ENCODE measurements at places on chromosomes 11 and 22. TPM values are rescaled to one million over a fixed set of nuclear protein-coding genes. Genes with fewer than 3 reads are reported as not detected.

Gene DNAJB7
- total RNA-seq = not detected

DNA sequence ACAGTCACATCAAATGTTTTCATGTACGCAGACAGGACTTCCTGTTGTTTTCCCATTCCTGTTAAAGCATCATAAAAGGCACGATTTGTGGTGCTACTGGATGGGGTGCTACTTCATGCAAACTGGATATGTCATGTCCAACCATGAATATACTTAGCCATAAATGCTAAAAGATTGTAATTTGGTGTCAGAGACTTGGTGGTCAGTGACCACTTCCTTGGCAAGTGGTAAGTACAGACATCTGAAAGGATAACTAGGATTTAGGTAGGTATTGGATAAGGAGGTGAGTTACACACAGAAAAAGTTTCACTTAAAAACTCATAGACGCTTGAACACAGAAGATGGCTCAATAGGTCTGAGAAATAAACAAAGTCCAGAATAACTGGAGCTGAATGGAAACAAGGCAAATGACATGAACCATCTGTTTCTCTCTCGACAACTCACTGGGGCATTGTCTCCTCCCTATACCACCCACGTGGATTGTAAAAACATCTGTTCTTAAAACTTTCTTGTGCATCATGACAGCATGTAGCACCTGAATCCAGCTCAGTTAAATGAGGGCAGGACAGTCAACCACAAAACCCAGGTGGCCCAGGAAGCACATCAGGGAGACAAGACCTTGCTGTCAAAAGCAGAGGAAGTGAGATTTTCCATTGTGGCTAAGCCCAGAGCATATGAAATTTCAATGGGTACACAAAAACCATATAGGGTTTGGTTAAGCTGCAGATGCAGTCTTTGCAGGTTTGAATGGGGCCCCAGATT lies 22.1 kb upstream of the IGLL5 start:
- no peak for DNase-seq
- no peak overlapping the region for H3K27ac ChIP-seq
- no peaks in the 10 kb centered on the region for H3K36me3 ChIP-seq
- peaks cover 29% of the 10 kb centered on the region for H3K27me3 ChIP-seq
- H3K4me3 ChIP-seq = no peak overlapping the region
- no peaks in the 10 kb centered on the region for H3K4me1 ChIP-seq

- no peak for DNase-seq
- no peak overlapping the region for H3K4me3 ChIP-seq
- H3K36me3 ChIP-seq = no peaks in the 10 kb centered on the region
- no peaks in the 10 kb centered on the region for H3K4me1 ChIP-seq
- H3K27me3 ChIP-seq = peaks cover 17% of the 10 kb centered on the region
These were observed 24.0 kb upstream of the RIC3 start for GRCh38 chr11:8192896-8193209.

DNA sequence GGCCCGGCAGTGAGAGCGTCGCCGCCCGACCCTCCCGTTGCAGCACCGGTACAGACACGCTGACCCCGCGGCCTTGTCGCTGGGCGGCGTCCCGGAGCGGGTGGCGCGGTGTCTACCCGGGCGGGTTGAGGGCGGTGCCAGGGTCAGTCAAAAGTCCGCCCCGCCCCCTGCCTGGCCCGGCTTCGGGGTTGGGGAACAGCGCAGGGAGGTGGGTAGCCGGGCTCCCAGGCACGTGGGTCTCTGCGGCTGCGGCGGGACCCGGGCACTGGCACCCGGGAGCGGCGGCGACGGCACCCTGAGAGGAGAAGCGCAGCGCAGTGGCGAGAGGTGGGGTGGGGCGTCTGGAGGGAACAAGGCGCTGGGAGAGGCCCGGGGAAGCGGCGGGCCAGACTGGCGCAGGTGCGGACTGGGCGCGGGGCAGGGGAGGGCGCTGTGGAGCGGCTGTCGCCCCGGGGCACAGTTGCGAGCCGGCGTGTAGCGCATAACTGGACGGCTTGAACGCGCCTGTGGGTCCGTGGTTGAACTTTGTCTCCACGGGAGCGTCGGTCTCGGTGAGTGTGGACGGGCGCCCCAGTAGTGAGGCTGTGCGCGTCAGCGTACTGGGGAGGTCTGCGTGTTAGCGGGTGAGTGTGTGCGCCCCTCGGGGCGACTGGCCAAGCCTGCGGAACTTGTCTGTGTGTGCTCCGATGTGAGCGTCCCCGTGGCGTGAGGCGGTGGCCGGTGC lies at the start of gene P2RY2:
Gene P2RY2 (plus strand): TSS at position 176 of the 724 bp plus-strand sequence. CDS start 15,879 bp downstream, outside the sequence.
- H3K27me3 ChIP-seq = peaks cover 17% of the 10 kb centered on the region
- H3K4me1 ChIP-seq = no peaks in the 10 kb centered on the region
- no peak within 1 kb of the TSS for H3K27ac ChIP-seq
- peak within 1 kb of the TSS; percentile 73 for H3K4me3 ChIP-seq

GRCh38 chr22:40182231-40182835 lies 4.6 kb downstream of the TNRC6B start:
- H3K4me1 ChIP-seq = peaks cover 62% of the 10 kb centered on the region
- DNase-seq = peak; percentile 46
- H3K36me3 ChIP-seq = peaks cover 26% of the 10 kb centered on the region

Gene CCDC73
- not detected for total RNA-seq

Gene KCNE3
- total RNA-seq = not detected

Measured in HFFc6 (cell line).